ENCODE measurements at places on chromosomes 6 and 20.

- no peak for DNase-seq
These were observed 211.9 kb upstream of the PMEPA1 start for GRCh38 chr20:57921676-57922075.

DNA sequence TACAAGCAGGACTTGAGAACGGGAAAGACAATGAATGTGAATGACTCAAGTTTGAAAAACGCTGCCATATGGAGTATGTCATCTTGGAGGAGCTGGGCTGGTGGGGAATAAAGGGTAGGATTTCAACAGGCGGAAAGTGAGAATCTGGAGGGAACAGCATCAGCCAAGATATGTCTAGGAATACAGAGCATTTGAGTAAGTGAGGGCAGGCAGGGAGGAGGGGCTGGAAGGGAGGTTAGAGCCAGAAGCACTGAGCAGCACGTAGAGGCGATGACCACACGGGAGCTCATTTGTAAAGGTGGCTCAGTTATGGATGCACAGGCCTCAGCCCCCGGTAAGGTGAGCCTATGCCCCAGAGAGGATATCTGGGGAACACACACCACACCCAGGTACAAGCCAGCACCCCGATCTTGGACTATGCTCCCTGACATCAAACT, 115.1 kb downstream of the ZMYND8 start:
- no peak for DNase-seq

GRCh38 chr6:69362209-69362608, 434.6 kb downstream of the LMBRD1 start:
- DNase-seq, result no peak

DNA sequence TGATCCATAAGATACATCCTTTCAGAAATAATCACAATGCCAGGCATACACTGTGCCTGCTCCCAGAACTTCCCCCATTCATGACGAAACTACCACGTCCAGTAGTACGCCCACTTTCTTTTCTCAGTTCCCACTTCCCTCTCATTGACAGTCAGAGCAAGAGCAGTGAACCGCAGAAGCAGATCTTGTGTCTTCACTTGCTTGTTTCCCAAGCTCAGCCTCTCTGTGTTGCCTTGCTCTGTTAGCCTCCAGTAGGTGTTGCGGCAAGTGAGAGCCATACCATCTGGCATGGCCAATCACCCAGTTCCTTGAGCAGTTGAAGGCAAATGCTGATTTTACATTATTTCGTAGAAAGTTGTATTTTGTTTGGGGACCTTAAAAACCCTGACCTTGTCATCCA, 11.7 kb downstream of the UST start:
- DNase-seq, result no peak

- no peak for DNase-seq
These were observed 192.3 kb upstream of the MANEA start for GRCh38 chr6:95384988-95385387.

DNA sequence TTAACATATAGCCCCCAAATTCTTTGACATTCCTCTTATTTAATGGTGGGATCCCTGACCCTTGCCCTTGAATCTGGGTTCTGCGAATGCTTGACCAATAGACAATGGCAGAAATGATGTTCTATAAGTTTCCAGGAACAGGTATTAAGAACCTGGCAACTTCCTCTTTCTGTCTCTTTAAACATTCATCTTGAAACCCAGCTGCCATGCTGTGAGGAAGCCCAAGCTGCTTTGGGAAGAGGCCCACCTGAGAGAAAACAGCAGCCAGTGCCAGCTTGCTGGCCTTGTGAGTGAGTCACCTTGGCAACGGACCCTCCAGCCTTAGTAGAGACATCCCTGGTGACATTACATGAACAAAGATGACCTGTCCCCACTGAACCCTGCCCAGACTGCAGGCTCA, 45.2 kb upstream of the RALY start:
- no peak for DNase-seq

DNA sequence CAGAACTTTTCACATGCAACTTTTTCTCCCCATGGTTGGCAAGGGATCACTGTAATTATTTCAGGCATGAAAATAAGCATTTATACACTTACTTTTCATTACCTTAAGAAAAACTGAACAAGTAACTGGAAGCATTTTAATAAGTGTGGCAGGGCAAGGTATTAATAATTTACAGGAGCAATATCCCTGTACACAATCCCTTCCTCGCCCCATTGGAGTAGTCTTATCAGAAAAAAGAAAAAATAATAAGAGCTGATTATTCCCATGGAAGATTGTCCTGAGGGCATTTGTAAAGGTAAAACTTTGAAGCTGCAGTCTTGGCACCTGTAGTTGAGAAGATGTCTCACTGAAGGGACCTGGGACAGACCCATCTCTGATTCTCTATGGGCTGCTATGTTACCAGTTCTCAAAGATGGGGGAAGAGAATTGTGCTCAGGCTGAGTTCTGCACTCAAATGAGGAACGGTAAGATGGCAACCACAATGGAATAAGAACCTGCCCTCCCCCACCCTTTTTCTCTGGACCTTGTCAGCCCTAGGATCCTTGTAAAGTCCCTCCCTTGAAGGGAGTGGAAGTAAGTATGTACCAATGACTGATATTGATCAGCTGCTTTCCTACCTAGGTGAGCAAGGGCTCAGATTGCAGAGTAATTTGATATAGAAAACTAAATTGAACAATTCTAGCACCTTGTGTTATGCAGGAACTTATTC, 70.0 kb upstream of the AHI1 start:
- DNase-seq, result no peak

DNA sequence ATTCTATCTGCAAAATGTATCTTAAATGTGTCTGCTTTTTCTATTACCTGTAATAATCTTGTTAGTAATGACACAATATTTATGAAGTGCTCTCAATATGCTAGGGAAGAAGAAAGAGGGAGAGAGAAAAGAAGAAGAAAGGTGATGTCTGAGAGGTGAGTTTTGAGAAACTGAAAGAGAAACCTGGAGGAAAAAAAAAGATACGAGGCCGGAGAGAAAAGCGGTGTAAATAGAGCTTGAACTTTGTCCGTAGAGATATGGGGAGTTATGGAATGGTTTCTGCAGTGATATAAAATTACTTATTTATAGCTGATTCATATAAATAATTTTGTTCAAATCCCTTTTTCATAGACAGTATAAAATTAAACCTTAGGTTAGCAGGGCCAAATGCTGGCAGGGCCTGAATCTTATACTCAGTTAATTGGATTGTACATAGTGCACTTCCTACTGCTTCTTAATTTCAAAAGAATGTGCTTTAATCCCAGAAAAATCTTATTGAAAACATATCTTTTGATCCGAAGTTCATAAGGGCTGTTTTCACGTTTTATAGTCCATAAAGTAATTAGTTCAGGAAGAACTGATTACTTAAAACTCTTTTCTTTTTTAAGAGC, 43.0 kb downstream of the MYB start:
- no peak for DNase-seq
